ENCODE measurements at places on chromosomes 12 and 14.

DNA sequence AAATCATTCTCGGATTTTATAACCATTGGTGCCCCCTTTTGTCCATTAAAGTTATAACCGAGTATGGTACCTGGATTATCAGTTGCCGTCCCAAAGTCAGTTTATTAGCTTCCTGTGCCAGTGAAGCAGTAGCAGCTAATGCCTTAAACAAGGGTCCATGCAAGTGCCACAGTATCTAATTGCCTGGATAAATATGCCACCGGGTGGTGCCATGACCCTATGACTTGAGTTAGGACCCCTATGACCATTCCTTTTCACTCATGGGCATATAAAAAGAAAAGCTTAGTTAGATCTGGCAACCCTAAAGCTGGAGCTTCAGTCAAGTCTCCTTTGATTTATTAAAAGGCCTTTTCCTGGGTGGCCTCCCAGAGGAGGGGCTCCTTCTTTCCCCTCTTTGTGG, 1314.6 kb downstream of the TMEM121 start:
- no peak for DNase-seq

DNA sequence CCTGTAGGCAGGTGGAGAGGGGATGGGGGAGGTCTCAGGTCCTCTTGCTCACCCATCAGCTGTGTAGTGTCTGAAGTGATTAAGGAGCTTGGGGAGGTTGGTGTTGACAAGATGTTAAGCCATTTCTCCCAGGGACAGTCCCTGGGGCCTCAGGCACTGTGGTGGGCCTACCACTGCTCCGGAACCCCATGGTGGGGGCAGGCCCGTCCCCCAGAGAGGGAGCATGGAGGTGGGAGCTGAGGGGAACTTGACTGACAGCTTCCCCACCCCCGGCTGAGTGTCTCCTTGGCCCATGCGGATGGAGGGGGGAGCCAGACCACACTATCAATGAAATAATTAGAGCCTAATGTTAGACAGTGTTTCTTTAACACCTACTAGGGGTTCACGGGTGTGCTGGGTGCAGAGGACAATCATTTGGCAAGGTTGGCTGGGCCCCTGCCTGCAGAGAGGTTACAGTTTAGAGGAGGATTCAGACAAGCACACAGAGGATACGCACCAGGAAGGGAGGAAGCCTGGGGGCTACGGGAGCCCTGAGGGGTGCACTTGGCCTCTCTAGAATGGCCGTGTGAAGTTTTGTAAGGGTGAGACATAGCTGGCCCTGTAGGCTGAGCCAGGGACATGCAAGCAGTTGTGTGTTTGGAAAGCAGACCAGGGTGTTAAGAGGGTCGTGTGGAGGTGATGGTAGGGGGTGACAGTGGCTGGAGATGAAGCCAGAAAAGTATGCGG, 19.3 kb upstream of the KRT80 start:
- DNase-seq = no peak

GRCh38 chr12:98018836-98019235, 496.6 kb upstream of the TMPO start:
- DNase-seq = no peak

- no peak for DNase-seq
Observed at GRCh38 chr14:31326111-31326510, 94.2 kb downstream of the HEATR5A start.

- no peak for DNase-seq
Observed at GRCh38 chr12:54129028-54129903, 59.5 kb downstream of the SMUG1 start.

DNA sequence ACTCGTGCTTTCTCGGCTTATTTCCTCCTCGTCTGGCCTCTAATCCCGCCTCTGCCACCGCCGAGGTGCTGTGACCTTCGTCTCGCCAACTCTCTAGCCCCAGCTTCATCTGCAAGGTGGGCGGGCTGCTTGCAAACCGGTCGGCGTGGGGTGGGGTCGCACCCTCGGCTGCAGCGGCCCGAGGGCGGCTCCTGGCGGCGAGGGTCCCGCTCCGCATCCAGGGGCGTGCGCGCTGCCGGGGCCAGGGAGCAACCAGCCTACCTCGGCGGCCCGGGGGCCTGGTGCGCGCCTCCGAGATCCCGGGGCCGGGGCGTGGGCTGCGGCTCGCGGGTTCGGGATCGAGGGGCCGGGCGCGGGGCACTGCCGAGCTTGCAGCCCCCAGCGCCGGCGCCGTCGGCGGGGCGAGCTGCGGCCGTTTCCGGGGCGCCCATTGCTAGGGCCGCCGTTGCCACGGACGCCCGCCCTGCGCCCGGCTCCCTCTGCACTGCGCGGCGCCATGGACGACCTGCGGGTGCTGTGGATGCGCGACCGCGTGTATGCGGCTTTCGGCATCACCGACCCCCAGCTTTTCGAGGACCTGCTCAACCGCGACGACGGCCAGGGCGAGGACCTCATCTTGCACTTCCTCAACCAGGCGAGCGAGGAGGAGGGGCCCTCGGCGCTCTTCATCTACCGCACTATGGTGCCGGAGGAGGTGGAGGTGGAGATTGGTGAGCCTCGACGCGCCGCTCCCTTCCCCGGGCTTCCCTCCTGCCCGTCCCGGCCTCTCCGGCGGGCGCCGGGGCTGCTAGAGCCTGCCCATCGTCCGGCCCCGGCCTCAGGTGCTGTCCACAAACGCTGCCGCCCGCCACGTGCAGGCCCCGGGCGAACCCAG, at the start of gene DNAH10:
TSS of gene DNAH10 (plus strand) at position 461 of the 874 bp plus-strand sequence. CDS start at position 497, 36 bp downstream.
- no peak for DNase-seq

GRCh38 chr12:1593174-1594005, 991 bp downstream of the FBXL14 start:
- no peak for DNase-seq

DNA sequence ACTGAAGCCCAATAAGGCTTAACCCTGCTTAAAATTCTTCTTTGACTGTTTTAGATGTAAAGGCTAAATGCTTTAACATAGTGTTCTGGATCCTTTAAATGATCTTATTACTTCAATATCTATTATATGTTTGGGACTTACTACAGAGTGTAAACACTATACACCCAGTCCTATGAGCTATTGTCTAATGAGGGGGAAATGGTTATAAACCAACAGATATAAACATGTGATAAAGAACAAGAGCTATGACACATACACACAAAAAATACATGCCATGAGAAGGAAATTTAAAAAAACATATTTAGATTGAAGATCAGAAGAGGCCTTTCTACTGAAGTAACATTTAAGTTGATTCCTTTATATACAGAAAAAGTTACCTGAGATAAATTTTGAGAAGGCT, 505.1 kb downstream of the FOXG1 start:
- DNase-seq = no peak

GRCh38 chr14:90467501-90467900, 70.7 kb downstream of the CALM1 start:
- DNase-seq = no peak

- no peak for DNase-seq
Observed at GRCh38 chr14:75800792-75801191, 139.7 kb downstream of the TTLL5 start.

GRCh38 chr14:22952418-22952817, 4.5 kb downstream of the HAUS4 start:
- DNase-seq = no peak

- DNase-seq = no peak
Observed at GRCh38 chr12:122063694-122064024, 14.9 kb upstream of the MLXIP start.

GRCh38 chr12:13941258-13942249, 39.8 kb downstream of the GRIN2B start:
- no peak for DNase-seq

GRCh38 chr12:71581206-71581605, 82.4 kb downstream of the ZFC3H1 start:
- DNase-seq = no peak

DNA sequence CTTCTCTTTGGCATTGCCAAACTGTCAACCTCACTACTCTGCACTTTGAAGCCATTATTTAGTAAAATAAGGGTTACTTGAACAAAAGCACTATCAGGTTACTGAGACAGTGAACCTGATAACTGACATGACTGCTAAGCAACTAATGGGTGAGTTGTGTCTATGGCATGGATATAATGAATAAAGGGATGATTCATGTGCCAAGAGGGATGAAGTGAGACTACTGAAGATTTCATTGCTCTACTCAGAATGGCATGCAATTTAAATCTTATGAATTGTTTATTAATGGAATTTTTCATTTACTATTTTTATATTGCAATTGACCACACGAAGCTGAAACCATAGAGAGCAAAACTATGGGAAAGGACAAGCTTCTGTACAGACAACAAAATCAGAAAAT, 74.4 kb downstream of the CEP128 start:
- no peak for DNase-seq

GRCh38 chr14:39875028-39875427, 442.8 kb upstream of the FBXO33 start:
- DNase-seq = no peak

GRCh38 chr14:65024957-65025356, 38.3 kb downstream of the FNTB start:
- DNase-seq = no peak

- no peak for DNase-seq
Observed at GRCh38 chr14:76810953-76811400, 1.7 kb downstream of the ANGEL1 start.

GRCh38 chr14:64636208-64636979, 67.8 kb upstream of the PLEKHG3 start:
- peak; percentile 34 for DNase-seq

GRCh38 chr14:58780605-58781004, 142.8 kb downstream of the DACT1 start:
- DNase-seq = no peak

- no peak for DNase-seq
Observed at GRCh38 chr14:84975241-84975902, 554.6 kb upstream of the FLRT2 start.

DNA sequence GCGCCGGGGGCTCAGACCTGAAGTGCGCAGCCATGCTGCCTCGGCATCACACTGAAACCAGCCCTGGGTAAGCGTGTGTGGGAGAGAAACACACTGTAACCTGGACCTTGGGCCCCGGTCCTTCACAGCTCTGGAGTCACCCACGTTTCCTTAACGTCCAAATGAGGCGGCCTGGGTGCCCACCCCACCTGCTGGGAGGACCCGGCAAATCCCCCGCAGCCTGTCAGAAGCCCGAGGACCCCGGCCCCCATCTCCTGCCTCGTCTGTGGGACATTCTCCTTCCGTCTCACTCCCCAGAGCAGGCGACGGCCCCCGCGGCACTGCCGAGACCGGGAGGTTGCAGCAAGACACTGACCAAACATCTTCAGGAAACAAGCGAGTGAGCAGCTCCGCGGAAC, 66.5 kb upstream of the GALNT9 start:
- DNase-seq = no peak

DNA sequence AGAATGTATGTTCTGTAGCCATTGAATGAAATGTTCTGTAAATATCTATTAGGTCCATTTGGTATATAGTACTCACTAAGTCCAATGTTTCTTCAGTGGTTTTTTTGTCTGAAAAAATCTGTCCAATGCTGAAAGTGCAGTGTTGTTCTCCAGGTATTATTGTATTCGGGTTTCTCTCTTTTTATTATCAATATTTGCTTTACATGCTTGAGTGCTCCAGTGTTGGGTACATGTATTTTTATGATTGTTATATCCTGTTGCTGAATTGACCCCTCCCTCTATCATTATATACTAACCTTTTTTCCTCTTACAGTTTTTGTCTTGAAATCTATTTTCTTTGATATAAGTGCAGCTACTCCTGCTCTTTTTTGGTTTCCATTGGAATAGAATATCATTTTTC, 382.2 kb downstream of the CCER1 start:
- DNase-seq = no peak

DNA sequence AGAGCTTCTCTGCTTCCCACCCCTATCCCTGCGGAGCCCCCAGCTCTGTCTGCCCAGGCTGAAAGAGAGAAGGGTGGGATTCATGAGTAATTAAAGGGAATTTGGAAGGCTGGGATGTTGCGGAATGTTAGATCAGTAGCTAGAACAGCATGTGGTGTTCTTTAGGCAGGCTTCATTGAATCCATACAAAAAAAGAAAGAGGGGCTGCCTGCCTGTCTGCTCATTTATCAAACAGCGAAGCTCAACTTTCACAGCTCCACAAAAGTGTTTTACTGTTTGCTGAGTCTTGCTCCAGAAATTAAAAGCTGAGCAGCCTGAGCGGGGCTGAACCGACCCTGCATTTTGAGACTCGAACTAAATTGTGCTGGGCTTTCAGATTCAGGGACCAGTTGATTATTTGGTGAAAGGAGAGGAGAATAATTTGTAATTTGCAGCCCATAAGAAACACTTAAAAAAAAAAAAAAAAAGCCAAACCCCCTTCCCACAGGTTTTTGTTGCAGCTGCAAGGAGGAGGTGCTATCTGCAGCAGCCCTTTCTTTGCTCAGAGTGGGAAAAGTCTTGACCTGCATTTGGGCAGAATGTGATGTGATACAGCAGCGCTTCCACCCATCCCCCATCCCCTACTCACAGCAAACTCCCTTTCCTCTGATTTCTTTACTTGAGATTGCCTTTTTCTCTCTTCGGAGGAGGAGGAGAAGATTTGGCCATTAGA, 89.7 kb downstream of the RFX4 start:
- DNase-seq = no peak

- DNase-seq = no peak
Observed at GRCh38 chr12:54368025-54368708, 3.9 kb upstream of the GPR84 start.
